Posterior cingulate gyrus (tissue), 11 donors: ENCODE measurements at places on chromosomes 3 and 15.
A peak's percentile ranks its signal among the peaks of the same experiment; 100 is the strongest.

GRCh38 chr3:46479021-46479420, 14.3 kb upstream of the LTF start:
- DNase-seq, result no peak

DNA sequence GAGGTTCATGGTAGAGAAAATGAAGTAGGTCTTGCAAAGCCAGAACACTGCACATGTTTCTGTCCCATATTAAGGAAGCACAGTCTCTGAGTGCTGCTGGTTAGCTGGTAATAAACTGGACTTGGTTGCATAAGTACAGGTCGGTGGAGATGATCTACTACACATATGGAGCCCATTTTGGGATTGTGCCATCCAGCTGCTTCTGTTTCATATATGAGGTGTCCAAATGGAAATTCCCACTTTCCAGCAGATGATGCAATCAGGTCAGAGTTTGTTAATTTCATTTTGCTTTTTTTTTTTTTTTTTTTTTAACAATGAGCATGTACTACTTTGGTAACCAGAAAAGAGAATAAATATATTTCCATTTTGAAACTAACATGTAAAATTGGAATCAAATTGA, 122.6 kb downstream of the SATB1 start:
- DNase-seq, result no peak

- no peak for DNase-seq
Measured at GRCh38 chr3:78993375-78993774, 774.4 kb downstream of the ROBO1 start.

DNA sequence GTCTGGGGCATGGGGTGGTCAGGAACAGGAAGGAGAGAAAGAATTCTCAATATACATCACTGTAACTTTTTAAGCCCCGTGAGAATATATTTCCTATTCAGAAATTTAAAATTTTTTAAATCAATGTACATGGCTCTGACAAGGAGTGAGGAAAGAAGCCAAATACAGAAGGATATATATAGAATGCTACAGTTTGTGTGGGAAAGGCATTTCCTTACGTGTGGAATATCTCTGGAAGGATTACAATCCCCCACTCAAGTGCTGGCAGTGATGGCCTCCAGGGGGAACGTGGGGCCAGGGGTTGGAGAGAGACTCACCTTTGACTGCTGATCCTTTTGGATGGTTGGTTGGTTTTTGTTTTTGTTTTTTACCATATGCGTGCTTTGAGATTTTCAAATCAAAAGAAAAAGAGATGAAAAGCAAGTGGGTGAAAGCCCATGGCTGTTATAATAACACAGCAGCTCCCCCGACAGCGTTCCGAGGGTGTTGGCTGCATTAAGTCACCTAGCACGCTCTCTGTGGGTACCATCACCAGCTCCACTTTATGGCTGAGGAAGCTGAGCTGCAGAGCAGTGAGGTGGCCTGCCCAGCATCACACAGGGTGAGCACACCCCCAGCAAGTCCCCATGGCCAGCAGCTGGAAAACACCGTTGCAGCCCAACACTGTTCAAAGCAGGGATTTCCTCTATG, 39.9 kb downstream of the TPRA1 start:
- no peak for DNase-seq

GRCh38 chr15:90956274-90957030, 1.8 kb downstream of the RCCD1 start:
- DNase-seq, result peak; percentile 76

DNA sequence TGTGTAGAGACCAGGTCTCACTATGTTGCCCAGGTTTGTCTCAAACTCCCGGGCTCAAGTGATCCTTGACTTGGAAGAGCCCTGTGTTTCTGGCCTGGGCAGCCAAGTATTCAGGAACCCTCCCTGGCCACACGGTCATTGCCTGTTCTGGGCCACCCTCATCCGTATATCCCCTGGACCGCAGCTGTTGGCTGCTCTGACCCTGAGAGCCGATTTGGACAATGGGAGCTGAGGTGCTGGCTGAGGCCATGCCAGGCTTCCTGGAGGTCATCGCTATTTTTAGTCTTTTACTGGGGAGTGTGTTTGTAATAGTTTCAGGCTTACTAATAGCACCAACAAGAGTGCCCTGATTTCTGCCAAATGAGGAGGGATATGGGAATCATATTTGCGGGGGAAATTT, 60.7 kb downstream of the ADAMTS7 start:
- no peak for DNase-seq

GRCh38 chr3:51966922-51967383, 301 bp downstream of the PCBP4 start:
- DNase-seq, result no peak
